ENCODE measurements at places on chromosomes 5 and 9. TPM values are rescaled to one million over a fixed set of nuclear protein-coding genes. Genes with fewer than 3 reads are reported as not detected.

GRCh38 chr9:127809540-127810377, 7.1 kb downstream of the FPGS start:
- DNase-seq, result no peak

DNA sequence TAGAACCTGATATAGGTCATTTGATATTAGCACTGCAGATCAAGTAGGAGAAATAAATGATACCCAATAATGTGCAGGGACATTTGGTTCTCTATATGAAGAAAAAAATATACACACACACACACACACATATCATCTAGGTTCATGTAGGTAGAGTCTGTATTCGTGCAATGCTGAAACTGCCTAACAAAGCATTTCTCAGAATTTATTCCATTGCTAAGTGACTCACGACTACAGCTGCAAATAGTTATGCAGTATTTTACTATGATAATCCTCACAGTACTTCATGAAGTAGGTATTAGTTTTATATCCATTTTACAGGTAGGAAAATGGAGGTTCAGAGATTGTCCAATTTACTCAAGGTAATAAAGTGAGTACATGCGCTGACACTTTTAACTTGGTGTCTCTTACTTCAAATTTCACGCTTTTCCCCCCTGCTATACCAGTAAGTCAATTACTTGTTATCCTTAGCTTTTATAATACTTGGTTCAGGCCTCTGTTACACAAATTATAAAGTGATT, 2.4 kb downstream of the GIN1 start:
- no peak for DNase-seq

The ENC1 gene
- total RNA-seq, result 14.5 TPM

DNA sequence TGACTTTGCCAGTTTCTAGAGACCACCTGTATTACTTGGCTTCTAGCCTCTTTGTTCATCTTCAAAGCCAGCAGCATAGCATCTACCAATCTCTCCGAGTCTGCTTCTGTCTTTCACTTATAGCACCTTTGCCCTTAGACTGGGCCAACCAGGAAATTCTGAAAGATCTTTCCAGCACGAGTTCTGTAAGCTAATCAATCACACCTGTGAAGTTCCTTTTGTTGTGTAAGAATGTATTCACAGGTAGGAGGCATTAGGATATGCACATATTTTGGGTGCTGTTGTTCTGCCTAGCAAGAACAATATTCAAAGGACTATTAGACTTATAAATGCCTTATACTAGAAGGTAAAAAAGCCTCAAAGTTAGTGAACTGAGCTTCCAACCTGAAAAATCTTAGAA, 232.1 kb downstream of the CDH12 start:
- DNase-seq, result no peak

DNA sequence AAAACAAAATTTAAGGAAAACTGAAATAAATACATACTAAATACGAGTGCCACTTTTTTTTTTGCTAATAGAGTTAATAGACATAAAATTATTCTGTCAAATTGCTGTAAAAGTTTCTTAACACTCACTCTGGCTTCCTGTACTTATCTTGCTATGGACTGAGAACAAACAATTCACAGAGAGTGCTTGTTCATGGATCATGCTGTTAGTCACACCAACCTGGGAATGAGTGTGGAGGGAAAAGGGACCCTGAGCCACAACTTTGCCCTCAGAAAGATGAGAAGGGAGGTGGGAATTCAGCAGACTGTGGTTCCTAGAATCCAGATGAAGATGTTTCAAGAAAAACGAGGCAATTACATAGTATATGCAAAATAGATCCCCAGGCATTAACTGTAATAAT, 246.9 kb downstream of the FBXL7 start:
- DNase-seq, result no peak

All from MG63 (cell line).